SJCRH30 (cell line): ENCODE measurements at places on chromosomes 2 and 18.

GRCh38 chr2:98912221-98912851, 23.7 kb downstream of the CRACDL start:
- peak; percentile 19 for DNase-seq

DNA sequence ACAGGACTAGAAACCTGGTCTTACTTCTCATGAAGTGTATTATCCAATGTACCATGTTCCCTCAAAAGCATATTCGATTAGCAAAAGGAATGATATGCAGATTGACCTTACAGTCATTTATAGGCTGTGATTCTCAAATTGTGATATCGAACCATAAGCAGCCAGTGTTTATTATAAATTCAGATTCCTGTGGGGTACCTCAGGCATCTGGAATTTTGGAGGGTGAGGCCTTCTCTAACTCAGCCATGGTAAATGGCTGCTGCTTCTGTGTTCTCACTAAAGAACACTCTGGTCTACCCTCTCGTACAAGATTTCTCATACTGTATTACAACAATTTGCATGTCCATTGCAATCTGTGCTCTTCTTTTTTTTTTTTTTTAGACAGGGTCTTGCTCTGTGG, 84.5 kb downstream of the PRPF40A start:
- DNase-seq: no peak

- no peak for DNase-seq
These were observed 175.6 kb downstream of the FMNL2 start for GRCh38 chr2:152510621-152511020.

DNA sequence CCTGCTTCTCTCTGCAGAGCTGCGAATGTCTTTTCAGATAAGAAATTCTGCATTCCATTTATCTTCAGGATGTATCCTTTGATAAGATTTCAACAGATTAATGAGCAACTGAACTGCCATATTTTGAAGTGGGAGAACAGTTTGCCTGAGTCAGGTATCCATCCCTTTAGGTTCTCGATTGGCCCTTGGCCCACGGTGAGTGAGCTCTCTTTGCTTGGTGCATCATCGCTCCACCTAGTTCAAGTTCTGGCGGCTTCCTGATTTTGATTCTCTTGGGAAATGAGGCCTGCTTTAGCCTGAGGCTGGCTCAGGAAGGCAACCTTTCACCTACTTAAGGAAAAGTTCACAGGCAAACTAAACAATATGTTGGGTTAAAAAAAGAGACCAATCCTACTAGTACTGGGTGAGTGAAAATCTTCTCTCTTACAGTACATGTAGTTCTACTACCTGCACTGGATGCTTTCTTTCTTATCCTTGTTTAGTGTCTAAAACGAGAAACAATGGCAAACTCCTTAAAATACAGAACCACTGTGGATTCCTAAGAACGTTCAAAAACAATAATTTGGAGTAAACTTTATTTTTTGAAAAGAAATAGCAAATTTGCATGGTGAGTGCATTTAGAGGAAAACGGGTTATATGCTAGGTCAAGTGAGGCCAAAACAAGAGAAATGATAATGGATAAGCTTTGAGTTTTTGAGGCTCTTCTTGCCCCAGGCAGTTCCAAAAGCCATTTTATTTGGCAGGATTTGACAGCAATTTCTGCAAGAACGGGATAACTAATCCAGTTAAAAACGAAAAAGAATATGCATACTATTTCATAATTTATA, 837 bp upstream of the ACSL3 start:
- peak; percentile 71 for DNase-seq

GRCh38 chr2:86519349-86519748, 43.9 kb downstream of the CHMP3 start:
- no peak for DNase-seq

GRCh38 chr2:48450936-48451602, 78.9 kb upstream of the STON1 start:
- no peak for DNase-seq

- DNase-seq: no peak
These were observed 73.9 kb upstream of the XIRP2 start for GRCh38 chr2:166814335-166814734.

DNA sequence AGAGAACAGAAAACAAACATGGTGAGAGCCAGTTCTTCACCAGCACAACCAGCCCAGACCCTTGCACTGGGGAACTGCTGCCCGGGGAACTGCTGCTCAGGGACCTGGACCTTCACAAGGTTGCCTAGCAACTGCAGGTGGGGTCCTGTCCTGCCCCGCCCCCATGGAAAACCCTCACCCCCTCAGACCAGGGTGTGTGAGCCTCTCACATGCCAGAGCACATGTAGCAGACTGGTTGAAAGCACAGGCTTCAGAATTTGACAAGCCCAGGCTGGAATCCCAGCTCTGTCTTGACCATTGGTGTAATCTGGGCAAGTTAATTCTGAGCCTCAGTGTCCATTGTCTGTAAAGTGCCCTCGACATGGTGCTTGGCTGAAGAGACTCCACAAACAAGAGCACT, 118.6 kb downstream of the LOXHD1 start:
- DNase-seq: no peak

- peak; percentile 85 for DNase-seq
These were observed 410 bp upstream of the TGIF1 start for GRCh38 chr18:3449512-3450011.

DNA sequence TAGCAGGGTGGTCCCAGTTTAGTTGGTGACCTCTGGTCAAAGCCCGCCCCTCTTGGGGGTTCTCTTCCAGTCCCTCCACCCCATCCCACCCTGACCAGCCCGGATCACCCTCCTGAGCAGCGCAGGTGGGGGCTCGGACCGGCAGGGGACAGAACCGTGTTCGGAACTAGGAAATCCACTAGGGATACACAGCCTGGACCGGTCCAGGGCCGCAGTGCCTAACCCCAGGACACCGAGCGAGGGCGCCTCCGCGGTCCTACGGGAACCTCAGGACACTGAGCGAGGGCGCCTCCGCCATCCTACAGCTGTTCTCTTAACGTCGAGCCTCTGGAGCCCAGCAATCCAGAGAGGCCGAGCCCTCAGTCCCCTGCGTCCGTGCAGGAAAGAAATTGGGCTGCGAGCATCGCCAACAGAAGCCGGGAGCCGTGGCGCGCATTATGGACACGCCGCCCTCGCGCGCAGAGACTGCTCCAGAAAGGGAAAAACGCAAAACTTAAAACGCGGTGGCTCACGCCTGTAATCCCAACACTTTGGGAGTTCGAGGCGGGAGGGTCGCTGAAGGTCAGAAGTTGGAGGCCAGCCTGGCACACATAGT, 8.5 kb downstream of the RAX start:
- DNase-seq: no peak

DNA sequence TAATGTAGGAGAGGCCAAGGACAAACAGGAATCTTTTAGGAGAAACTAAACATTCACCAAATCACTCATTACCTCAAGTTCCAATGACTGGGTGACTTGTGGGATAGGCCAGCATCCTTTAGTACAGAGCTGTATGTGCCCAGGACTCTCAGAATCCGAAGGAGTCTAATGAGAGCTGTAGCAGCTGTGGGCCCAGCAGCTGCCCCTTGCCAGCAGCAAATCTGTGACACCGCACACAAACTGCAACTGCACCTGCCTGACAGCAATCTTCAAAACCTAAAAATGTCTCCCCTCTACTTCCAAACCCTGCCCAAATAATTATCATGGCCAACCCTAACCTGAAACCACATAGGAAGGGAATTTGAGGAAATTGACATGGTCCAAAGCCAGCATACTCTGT, 44.5 kb upstream of the ACVR2A start:
- DNase-seq: peak; percentile 75

DNA sequence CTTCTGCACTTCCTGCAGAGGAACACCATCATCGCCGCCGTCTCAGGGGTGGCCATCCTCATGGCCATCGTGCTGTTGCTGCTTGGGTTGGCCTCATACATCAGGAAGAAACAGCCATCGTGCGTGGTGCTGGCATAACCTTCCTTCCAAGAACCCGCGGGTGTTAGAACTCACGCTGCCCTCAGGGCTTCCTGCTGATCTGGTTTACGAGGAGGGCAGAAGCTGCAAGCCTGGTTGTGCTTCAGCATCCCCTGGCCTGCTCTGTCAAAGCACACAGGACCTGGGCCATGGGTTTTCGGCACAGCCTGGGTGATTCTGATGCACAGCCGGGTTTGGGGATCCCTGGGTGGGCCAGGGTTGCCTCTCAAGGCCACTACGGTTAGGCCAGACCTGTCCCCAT, 12.2 kb upstream of the ZAP70 start:
- DNase-seq: no peak

DNA sequence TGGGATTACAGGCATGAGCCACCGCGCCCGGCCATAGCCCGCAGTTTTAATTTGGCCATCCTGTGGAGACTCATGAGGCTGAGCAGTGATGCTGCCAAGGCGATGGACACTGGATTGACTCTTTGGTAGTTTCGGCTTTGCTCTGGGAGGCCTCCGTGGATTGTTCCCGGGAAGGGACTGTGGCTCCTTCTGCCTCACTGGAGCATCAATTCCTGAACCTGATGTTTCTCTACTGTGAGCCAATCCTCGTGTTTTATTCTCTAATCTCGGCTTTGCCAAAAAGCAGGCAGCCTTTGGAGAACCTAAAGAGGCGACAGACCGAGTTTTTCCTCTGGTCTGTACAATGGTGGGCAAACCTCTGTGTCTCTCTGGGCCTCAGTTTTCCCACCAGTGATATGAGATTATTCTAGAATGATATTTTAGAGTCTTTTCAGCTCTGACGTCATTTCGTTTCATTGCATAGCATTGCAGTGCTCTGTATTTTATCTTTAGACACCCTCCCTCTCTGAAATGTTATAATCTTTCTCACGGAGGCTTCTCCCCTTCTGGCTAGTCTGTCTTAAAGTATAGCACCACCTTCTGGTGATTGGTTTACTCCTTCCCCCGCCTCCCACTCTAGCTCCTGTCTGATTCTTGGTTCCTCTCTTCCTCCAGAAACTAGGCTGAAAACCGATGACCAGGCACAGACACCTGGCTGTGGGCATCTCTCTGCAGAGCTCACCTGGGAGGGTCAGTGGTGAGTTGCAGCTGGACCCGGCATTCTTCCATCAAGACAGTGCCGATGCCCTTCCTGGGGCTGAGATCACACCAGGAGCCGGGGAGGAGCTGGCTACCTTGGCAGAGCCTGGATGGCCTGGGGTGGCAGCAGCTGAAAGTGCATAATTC, 341.3 kb downstream of the MYCN start:
- DNase-seq: peak; percentile 89

- no peak for DNase-seq
These were observed 335.5 kb downstream of the CLIP4 start for GRCh38 chr2:29450596-29451222.

GRCh38 chr2:143157418-143157817, 28.2 kb downstream of the ARHGAP15 start:
- DNase-seq: no peak

- no peak for DNase-seq
These were observed 279.7 kb downstream of the OSR1 start for GRCh38 chr2:19078709-19079108.

DNA sequence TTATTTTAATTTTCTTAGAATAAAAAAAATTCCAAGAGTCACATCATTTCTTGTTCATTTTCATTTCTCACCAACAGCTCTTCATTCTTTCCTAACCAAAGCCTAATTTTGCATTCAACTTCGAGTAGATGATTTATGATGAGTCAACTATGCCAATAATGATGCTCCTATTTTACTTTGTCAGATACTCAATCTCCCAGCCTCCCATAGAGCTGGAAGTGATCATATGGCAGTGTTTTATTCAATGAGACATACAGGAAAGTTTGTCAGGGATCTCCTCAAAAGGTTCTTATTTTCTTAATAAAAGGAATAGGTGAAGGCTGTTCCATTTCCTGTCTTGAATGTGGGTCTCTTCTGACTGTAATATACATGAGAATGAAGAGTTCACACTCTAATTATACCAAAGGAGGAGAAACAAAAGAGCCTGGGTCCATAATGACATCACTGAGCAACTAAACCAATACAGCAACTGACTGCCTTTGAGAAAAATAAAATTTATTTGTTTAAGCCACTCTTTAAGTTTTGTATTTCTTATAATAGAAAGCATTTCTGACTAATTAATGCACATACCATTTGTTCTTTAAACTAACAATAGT, 231.2 kb upstream of the CYP26B1 start:
- no peak for DNase-seq

DNA sequence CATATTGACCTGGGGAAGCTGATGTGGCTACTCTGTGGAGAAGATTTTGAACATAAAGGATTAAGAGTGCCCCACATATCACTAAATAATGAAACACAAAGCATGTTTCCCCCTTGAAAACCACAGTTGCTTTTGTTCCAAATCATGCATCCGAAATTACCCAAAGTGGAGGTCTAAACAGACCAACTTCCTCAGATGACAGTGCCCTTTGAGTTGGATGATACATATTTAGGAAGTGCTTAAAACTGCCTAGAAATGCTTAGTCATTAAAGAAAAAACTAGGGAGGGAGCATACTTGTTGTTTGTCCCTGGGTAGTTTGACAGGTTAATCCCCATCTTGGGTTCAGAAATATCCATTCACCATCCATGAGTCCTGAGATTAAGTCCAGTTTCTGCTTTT, 1070.3 kb downstream of the SUCLG1 start:
- DNase-seq: no peak

GRCh38 chr2:148814860-148815419, 60.1 kb upstream of the KIF5C start:
- no peak for DNase-seq

GRCh38 chr2:138502255-138503086, 901 bp downstream of the SPOPL start:
- no peak for DNase-seq

DNA sequence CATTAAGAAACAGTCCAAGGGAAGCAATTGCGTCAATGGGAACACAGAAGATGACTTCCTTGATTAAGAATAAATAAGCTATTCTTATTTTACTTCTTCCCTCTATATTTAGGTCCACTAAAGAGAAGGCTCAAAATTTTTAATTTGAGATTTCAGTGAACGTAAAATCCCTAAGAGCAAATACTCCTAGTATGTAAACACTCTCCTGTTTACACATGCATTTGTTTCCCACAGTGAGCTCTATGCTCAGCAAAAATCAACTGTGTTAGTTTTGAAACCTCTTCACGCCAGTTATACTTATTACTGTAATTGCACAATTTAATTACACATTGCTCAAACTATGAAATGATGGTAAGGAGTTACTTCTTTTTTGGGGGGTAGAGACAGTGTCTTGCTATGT, 8.8 kb downstream of the SLC39A6 start:
- DNase-seq: no peak

GRCh38 chr2:113351375-113352355, 72.9 kb upstream of the PAX8 start:
- DNase-seq: peak; percentile 67

GRCh38 chr2:72925328-72925943, 8.1 kb downstream of the EMX1 start:
- DNase-seq: no peak

GRCh38 chr2:42914314-42914713, 121.9 kb upstream of the HAAO start:
- no peak for DNase-seq
